ENCODE measurements at places on chromosomes 5 and 9. TPM values are rescaled to one million over a fixed set of nuclear protein-coding genes. Genes with fewer than 3 reads are reported as not detected.
A peak's percentile ranks its signal among the peaks of the same experiment; 100 is the strongest.

CTXN3 gene
- total RNA-seq: not detected

SLC34A3 gene
- total RNA-seq: 0.07 TPM

MCIDAS gene
- 0.22 TPM for total RNA-seq

RAPGEF6 gene
- total RNA-seq: 12.9 TPM

SLC2A8 gene
- total RNA-seq: 18.2 TPM

ELAVL2 gene
- total RNA-seq: 1.2 TPM

DDX46 gene
- 35.0 TPM for total RNA-seq

GM2A gene
- 16.1 TPM for total RNA-seq

GRCh38 chr5:88688156-88688983 lies 194.6 kb downstream of the MEF2C start:
- no peak for DNase-seq

DNA sequence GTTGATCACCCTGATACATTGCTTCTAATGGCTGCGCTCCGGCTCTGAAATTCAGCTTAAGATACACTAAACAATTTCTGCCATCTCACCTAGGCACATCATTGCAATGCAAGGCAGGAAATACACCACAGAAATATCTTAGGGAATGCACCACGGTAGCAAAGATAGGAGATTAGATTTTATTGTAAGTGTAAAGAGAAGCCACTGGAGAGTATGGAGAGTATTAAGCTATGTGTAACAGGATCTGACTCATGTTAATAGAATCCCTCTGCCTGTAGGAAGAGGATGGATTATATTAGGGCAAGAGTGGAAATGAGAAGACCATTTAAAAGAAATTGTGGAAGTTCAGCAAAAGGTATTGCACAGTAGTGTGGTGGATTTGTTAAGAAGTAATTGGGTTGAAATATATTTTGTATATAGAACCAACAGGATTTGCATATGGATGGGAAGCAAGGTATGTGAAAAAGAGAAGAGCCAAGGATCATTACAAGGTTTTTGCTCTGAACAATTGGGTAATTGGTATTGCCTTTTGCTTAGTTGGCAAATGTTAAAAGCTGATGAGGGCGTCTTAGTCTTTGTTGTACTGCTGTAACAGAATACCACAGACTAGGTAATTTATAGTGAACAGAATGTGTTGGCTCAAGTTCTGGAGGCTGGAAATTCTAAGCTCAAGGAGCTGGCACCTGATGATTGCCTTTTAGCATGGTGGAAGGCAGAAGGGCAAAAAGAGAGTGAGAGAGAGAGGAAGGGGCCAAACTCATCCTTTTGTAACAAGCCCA lies 636.1 kb downstream of the PSAT1 start:
- peak; percentile 13 for DNase-seq

DNA sequence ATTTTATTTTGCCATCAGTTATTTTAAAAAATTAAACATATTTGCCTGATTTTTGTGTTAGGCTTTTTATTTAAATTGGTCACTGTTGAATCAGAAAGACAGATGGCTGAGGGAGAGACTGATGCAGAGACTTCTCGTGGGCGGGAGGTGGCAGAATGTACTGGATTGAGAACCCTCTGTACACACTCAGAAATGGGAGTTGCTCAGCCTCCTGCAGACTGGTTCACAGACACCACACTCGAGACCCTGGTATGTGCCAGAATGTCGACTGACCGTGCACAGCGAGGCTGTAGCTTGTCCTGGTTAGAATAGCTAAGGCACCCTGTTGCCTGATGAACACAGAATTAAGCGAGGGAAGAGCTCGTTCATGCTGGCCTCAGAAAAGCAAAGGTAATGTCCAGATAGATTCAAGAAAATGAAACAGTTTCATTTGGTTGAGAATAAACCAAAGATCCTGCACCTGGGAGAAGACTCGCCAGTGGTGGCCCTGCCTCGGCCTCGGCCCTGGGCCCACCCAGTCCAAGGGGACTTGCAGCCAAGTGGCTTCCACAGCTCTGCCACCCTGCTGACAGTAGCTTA lies 71.3 kb upstream of the OTULINL start:
- no peak for DNase-seq

DNA sequence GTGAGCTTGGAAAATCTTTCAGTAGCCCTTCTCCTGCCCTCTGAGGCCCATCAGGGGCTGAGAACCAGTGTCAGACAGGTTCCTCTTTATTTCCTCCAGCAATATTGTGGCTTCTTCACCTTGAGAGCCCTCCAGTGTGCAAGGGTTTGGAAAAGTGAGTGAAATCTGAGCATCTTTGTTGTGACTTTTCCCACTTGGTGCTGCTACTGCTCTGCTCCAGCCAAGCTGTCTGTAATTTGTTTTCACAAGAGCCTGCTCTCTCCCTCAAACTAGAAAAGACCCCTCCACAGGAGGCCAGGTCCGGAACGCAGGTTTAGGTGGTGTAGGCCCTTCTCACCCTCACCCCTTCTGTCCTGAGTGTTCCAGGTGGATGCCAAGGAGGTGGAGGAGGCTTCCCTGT lies 57.4 kb upstream of the SPRY4 start:
- no peak for DNase-seq

DNA sequence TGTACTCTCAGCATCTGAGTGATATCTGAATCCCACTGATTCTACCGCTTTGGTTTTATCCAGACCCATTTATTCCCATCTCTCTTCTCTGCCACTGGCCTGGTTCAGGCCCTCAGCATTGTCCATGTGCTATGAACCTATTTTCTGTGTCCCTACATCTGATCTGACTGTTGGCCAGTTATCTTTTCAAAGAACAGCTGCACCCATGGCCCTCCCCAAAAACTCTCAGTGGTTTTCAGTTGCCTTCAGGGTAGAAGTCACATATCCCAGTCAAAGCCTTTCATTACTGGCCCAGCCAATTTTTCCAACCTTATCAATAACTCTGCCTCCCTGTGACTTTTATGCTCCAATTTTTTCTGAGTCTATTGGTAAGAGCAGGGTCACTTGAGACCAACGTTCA lies 297.0 kb downstream of the TRIM32 start:
- DNase-seq: no peak

GRCh38 chr5:30343707-30344106 lies 849.8 kb upstream of the CDH6 start:
- DNase-seq: no peak

DNA sequence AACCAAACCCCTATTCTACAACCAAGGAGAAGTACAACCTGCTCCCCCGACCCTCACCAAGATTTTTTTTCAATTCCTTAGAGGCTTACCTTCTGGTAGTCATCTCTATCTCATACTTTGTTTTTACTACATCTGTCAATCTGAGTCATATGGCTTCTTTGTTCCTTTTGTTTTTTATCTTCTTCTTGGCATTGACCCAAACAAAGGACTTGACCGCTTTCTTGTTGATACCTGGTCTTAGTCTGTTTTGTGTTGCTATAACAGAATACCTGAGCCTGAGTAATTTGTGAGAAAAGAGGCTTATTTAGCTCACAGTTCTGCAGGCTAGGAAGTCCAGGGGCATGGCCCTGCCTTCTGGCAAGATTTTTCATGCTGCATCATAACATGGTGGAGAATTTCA lies 352.7 kb downstream of the MLLT3 start:
- DNase-seq: no peak

GRCh38 chr9:120736881-120737280 lies 22.6 kb upstream of the MEGF9 start:
- DNase-seq: no peak

DNA sequence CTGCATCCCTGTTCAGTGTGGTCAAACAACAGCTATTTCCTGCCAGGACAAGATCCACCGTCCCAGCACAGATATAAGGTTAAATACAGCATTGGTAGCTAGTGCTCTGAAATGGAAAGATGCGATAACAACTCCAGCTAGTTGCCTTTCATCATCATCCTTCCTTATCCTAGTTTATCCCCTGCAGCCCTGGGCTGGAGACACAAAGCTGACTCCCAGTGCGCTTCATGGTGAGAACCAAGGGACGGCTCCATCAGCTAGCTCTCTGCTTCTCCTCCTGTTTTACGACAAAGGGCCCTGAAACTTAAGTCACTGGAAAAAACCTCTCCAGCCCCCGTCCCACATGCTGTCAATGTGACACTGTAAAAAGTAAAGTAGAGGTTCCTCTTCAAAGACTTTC lies 37.9 kb downstream of the CDC14B start:
- DNase-seq: no peak

DNA sequence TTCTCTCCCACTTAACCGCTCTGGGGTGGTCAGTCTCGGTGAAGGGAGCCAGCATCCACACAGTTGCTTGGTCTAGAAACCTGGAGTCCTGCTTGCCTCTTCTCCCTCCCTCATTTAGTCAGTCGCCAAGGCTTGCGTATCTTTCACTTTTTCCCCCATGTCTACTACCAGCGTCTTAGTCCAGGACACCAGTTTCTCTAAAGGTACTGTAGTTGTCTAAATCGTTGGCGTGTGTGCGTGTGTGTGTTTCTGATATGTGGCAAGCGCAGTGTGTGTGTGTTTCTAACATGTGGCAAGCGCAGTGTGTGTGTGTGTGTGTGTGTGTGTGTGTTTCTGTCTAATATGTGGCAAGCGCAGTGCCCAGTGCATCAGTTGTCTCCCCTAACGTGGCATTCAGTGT lies 641 bp downstream of the ATP6V1G1 start:
- DNase-seq: no peak

GRCh38 chr5:158644301-158644700 lies 455.4 kb downstream of the EBF1 start:
- no peak for DNase-seq

GRCh38 chr5:9624196-9624947 lies 5.8 kb downstream of the TAS2R1 start:
- DNase-seq: no peak

GRCh38 chr5:38742821-38743220 lies 103.0 kb upstream of the OSMR start:
- DNase-seq: no peak

- DNase-seq: no peak
Measured at GRCh38 chr5:77696120-77696519, 57.6 kb upstream of the OTP start.

DNA sequence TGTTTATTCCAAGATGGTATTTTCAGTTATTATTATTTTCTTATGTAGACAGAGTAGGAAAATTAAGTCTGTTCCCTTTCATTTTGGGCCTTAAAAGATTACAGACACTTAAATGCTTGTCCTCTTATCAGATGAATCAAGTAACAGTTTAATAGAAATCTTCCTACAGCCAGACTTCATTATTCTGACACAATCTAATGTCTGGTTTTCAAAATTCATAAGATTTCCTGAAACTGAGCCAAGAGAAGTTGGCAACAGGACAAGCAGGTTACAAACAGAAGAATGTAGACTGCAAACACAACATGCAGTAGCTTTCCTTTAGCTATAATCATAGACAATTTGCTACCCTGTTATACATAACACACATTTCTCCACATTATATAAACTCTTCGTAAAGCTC lies 130.5 kb downstream of the FBXL17 start:
- no peak for DNase-seq

GRCh38 chr9:13139641-13140171 lies 139.8 kb downstream of the MPDZ start:
- DNase-seq: peak; percentile 56

DNA sequence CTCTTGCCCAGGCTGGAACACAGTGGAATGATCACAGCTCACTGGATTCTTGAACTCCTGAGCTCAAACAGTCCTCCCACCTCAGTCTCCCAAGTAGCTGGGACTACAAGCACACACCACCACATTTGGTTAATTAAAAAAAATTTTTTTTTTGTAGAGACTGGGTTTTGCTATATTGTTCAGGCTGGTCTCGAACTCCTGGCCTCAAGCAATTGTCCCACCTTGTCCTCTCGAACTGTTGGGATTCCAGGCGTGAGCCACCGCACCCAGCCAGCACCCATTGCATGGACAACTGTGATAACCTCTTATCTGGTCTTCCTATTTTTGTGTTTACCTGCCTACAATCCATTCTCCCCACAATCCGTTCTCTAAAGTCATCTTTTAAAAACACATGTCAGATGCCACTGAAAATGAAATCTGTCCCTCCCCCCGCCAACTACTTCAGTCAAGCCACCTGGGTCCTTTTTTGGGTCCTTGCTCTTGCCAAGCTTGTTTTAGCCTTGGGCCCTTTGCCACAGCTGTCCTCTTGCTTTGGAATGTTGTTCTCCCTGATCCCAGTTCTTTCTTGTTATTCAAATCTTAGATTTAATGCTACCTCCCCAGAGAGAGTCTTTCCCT lies 250.5 kb downstream of the PIK3R1 start:
- DNase-seq: no peak

DNA sequence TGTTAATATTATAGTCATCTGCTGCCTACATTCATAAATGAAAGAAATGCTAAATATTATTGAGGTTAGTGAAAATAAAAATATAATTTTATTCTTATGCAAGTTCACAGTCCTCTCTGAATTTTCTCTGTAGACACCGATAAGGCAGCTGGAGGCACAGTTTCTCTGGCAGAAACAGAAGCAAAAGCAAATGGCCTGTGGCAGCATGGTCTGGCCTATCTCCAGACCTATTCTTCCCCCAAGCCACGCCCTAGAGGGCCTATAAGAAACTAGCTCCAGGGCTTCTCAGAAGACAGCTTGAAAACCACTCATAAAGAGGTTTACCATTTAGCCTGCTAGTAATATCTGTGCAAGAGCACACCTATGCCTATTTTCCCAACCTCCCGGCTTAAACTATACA lies 28.4 kb downstream of the MRPS27 start:
- DNase-seq: no peak

- no peak for DNase-seq
Measured at GRCh38 chr9:97980479-97980803, 2.7 kb upstream of the ANP32B start.

- DNase-seq: no peak
Measured at GRCh38 chr5:69184621-69185020, 4.8 kb upstream of the CENPH start.

GRCh38 chr5:118891252-118891651 lies 97.1 kb downstream of the DTWD2 start:
- DNase-seq: no peak

DNA sequence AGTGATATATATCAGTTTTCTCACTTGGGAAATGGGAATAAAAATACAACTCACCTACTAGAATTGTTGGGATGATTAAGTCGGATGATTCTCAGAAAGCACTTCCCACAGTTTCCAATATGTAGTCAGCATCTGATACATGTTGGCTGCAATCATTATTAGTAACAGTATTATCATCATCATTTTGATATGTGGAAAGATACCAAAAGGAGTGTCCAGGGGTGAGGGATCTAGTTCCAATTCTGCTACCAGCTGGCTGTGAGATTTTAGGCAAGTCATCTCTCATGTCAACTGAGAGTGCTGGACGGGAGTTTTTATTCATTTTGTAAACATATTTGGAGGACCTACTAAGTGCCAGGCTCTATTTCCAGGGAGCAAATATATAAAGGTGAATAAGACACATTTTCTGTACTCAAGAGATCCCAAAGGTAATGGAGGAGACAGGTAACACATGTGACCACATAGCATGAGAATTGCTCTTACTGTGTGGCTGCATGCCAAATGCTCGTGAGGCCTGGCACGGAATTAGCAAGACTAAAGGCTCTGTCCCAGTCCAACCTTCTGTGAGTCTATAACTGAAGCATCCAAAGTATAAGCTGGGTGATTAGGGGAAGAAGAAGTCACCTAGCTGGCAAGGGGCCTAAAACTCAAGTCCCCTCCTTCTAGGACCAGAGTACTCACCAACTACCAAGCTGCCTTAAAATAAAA lies 83.0 kb downstream of the GRIA1 start:
- no peak for DNase-seq

All from epithelial cell of proximal tubule (primary cell).